ENCODE measurements at places on chromosomes 4 and X.

- DNase-seq, result no peak
Measured at GRCh38 chr4:87732033-87732765, 67.2 kb upstream of the IBSP start.

GRCh38 chrX:7318661-7319060 is 170.7 kb upstream of the PUDP start:
- DNase-seq, result no peak

DNA sequence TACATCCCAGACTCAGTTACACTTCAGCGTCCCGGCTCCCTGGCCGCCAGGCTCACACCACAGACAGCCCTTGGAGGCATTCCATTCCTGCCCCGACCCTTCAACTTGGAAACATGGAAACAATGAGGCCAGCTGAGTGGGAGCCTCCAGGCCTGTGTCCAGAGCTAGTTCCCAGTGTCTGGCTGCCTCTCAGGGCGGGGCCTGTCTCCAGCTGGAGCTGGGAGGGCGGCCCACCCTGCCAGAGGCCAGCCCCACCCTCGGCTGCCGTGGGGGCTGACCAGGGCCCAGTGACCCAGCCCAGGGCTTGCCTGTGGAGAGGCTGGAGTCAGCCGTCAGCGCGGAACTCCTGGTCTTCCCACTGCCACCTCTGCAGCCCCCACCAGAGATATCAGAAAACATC is 37.4 kb upstream of the SPON2 start:
- no peak for DNase-seq

DNA sequence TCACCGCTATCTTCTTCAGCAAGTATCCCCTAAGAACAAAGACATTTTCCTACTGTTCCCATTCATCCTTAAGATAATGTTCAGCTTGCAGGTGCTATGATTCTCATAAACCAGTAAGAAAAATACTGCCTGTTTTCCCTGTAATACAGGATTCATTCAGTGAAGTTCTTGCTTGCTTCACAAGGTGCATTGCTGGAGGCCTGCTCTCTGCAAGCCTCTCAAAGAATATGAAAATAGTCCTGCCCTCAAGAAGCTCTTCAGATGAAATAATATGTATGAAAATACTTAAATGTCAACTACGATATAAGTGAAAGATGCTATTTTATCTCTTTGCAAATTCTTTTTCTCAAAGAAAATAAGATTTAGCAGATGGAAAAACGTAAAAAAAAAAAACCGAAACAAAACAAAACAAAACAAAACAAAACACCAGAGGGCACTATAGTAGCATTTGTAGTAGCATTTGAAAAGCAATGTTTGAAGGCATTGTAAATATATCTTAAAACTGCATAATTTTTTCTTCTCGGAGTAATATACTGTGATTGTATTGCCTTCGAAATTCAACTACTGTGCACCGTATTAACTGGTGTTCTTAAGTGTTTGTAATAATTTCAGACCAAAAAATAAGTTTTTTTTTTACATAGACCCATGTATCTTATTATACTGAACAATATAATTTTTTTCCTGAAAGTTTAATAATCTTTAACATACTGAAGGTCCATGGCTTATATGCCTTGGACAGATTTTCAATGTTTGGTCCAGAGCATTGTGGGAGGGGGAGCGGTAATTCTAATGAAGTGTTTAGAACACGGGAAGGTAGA is 26.0 kb downstream of the ADH4 start:
- no peak for DNase-seq

- DNase-seq, result no peak
Measured at GRCh38 chrX:17812763-17813162, 48.3 kb downstream of the RAI2 start.

DNA sequence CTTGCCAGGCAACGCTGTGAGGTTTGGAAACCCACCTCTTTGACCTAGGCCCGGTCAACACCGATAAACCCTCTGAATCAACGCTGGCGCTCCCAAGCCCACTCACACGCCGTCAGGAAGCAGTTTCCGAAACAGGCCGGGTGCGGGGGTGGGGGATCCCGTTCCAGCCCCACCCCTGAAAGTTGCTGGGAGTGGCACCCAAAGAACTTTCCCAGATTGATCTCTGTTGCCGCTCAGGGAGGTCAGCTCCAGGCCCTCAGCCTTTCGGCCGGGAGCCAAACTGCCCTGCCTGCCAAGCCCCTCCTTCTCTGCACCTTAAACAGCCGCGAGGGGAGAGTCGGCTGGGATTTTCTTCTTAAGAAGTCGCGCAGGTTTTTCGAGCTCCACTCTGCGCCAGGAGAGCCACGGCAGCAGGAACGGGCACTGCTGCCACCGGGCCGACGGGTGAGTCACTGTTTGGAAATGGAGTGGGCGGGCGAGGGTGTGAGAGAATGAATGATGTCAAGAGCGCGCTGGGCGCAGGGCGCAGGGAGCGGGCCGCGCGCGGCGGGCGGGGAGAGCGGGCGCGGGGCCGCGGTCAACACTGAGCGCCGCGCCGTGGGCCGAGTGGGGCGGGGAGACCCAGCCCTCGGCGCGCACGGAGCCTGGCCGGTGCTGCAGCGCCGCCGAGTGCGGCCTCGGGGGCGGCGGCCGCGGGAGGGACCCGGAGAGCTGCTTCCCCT is at the start of gene SGMS2:
Gene SGMS2, plus strand, starts transcription at position 583 of the 722 bp plus-strand sequence. CDS start 70,622 bp downstream, outside the sequence.
- no peak for DNase-seq

DNA sequence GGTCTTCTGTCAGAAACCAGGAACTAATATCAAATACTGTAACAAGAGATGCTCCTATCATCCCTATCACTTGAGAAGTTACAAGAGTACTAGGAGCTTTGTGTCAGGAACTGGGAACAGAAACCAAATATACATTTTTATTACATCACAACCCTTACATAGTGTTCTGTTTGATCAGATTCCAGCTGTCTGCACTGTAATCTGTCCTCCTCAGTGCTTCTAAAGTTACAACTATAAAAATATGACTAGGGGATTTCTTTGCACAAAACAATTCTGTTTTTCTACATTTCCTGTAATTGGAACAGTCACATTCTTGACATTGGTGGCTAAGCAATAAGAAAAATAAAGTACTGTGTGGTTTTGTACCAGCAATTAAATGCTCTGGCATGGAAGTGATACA is 686.0 kb downstream of the PDHA2 start:
- no peak for DNase-seq

DNA sequence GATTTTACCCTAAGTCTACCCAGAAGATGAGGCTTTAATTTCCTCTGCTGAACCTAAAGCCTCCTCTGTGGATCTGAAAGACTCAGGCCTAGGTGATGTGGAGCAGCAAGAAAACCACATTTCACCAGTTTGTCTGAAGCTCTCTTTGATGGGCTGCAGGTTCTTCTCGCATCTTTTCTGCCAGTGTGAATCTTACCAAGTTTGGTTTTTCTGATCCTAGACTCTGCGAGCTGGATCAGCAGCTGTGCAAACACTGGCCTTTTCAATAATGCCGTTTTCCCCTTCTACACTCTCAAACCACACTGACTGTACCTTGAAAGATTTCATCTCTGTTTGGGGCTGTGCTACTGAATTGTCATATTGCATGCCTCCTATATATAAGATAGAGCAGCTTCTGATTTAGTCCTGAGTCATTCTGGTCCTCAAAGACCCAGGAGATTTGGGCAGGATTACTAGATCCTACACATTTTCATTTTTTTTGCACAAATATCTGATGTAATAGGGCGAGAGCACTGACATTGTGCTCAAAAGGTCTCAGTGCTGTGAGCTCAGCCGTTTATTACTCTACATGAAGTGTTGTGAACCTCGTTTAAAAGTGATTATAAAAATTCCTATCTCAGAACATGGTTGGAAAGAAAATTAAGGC is 133.6 kb upstream of the FAM9C start:
- no peak for DNase-seq

DNA sequence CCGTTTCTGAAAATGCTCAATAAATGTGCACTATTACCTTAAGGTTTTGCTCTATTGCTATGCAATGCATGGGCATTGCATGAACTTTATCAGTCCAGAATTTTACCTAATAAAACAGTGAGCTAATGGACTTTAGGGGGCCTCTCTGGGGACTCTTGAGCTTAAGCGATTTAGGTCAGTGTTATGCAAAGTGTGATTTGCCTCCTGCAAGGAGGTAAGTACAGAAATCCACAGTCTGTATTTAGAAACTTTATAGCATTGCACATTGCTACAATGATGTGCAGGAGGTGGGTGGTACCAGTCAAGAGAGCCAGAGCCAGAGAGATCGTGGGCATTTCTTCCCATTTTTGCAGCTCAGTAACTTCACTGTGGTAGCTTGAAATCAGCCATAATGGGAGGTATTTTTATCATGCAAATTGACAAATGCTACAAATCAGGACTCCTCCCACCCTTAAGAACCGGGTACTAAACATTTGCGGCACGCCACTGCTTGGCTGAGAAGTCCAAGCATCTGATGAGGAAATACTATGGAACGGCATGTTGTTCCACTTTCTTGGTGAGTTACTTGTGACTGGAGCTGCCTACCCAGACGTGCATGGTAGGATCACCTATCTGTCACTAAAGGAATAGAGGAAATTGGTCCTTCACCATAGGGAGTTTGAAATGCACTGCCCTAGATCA is 174.6 kb upstream of the PGRMC2 start:
- no peak for DNase-seq

- no peak for DNase-seq
Measured at GRCh38 chrX:106454991-106455390, 156.8 kb upstream of the RADX start.

DNA sequence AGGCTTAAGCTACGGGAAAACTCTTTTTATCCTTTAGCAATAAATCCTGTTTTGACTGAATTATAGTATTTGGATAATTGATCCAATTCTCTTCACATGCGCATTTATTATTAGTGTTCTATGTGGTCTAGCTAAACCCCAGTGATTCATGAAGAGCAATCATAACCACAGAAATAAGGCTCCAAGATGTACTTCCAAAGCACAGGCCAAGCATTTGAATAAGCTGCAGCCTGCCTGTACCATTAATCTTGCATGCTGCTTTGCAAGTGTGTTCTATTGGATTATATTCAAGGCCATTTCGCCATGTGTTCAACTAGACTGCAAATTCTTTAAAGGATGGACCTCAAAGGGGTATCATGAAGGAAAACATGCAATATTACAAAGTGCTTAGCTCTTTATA is 385.2 kb upstream of the FAT1 start:
- DNase-seq, result no peak

GRCh38 chr4:56250776-56251175 is 136.5 kb downstream of the AASDH start:
- no peak for DNase-seq

DNA sequence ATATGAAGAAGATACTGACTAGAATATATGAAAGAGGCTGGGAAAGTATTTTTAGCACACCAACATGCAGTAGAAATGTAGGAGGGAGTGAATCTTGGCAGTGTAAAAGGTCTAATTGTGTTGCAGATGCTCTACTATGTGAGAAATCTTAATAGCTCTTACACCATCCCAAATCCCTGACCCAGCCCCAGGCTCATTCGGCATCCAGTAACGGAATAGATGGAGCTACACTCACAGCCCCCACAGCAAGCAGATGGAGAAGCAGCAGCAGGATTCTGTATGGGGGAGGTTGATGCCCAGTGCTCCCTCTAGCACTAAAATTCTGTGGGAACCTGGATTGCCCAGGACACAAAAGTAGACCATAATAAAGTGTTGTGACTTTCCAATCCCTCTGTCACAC is 153.2 kb upstream of the PRDX4 start:
- DNase-seq, result no peak

- peak; percentile 7 for DNase-seq
Measured at GRCh38 chr4:53307819-53308780, 57.8 kb downstream of the SCFD2 start.

DNA sequence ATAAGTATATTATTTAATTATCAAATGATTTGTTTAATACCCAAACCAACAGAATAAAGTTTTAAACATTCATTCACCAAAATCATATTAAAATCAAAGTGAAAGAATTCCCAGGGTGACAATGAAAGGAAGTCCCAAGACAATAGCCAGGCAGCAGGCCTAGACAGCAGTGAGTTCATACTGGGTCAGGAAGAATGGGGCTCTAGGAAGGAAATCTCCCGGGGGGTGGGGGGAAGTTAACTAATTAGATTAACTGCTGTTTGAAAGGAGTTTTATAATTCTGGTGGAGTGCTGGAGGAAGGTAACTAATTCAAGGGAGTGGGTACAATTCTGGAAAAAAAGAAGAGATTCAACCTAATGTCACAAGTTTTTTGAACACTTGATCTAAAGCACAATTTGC is 104.1 kb downstream of the ZAR1 start:
- no peak for DNase-seq

Measured in GF-D8 (cell line).